H1 (cell line): ENCODE measurements at places on chromosomes 7 and 10.

DNA sequence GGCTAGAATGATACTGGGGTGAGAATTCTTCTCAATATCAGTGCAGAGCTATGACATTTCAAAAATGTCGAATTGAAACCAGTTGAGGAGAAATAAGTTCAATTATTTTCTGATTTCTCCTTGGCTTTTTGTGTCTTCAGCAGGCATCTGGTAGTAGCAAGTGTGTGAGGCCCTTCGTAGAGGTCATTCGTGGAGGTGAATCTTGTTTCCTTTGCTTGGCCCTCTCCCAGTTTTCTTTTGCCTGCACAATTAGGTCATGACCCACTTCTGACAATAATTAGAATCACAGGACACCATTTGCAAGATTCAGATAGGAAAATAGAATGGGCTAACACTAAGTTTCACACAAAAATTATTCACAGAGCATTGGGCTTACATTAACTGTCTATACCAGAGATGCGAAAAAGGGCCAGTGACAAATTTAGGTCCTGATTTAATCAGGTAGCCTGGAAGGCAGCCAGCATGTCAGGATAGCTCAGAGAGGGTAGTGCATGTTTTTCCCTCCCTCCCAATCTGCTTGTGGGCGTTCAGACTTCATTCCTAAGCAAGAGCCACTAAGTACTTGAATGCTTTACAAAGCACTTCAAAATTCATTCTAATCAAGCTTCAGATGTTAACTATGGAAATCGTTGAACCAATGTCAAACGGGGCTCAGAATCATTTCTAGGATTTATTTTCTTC lies 24.0 kb upstream of the A1CF start:
- DNase-seq, result no peak

GRCh38 chr7:150811-151221 lies 41.6 kb upstream of the FAM20C start:
- no peak for DNase-seq

DNA sequence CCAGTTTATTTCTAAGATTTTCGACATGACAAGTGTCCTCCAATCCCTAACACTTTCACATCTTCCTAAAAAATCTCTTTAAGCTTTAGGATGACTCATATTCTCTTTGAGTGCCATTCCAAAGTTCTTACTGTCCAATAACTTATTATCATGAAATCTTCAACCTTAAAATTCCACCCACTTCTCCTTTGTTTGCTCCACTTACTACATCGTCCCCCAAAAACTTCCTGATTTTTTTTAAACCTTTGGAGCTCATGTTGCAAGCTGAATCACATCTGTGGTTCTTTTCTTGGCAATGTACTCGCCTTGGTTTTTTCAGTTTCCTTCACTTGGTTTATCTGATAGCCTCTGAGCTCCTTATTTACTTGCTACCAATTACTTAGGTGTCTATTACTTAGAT lies 39.2 kb upstream of the JCAD start:
- DNase-seq, result no peak

- DNase-seq, result no peak
Observed at GRCh38 chr10:118882741-118883140, 128.0 kb upstream of the CACUL1 start.

DNA sequence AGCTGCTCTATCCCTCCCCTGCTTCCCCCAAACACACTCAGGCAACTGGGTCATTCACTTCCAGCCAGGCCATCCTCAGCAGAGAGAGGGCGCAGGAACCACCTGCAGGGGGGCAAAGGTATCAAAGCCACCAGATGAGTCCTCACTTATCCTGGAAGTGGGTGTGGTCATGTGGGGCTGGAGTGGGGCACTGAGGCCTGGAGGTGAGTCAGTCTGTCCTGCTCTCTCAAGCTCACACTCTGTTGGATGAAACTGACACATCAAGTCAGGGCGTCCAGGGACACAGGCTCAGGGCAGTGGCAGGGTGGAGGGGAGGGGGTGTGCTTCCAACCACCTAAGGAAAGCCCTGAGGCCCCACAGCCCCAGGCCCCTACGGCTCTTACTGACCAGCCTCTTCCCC lies 8.0 kb upstream of the ELFN1 start:
- no peak for DNase-seq

- DNase-seq, result no peak
Observed at GRCh38 chr10:57188846-57189245, 827.8 kb upstream of the ZWINT start.

DNA sequence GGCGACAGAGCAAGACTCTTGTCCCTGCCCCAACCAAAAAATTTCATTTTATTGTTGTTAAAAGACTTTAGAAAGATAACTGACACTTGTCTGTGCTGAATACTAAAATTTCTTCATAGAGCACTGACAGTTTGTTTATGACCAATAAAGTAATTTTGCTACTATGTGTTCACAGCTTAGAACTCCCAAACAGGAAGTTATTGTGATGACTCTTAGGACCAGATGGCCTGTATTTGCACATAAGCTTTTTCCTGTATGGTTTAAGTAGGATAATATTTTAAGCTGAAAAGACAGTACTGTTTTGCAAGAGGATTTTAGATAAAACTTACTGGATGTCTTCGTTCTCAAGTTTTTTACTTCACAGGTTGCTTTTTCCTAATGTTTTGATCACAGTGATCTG lies 80.7 kb downstream of the MMRN2 start:
- DNase-seq, result no peak

GRCh38 chr10:36358736-36359135 lies 716.6 kb upstream of the FZD8 start:
- no peak for DNase-seq

GRCh38 chr10:32054094-32054493 lies 2.1 kb downstream of the KIF5B start:
- DNase-seq, result no peak

DNA sequence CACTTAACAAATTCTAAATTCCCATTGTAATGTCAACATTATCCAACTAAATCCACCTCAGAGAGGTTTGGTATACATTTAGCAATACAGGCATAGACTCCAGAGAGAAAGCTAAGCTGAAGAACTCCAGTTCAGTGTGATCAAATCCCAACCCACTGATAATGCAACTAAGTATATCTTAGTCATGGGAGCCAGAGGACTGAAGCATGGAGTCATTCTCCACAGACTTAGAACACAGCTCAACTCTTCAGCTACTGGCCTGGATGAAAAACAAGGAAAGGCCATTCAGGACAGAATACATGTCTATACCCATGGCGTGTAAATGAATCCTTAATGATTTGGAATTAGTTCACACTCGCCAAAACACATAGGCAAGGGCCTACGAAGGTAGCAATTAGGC lies 27.9 kb downstream of the NOC3L start:
- DNase-seq, result no peak
